ENCODE measurements at places on chromosomes 2 and 18. TPM values are rescaled to one million over a fixed set of nuclear protein-coding genes. Genes with fewer than 3 reads are reported as not detected.
A peak's percentile ranks its signal among the peaks of the same experiment; 100 is the strongest.

GRCh38 chr2:10452312-10452711, 4.2 kb upstream of the ODC1 start:
- peak overlapping the region; percentile 33 for H3K27ac ChIP-seq
- H3K27me3 ChIP-seq, result peaks cover 19% of the 10 kb centered on the region
- H3K4me1 ChIP-seq, result peaks cover 39% of the 10 kb centered on the region
- H3K36me3 ChIP-seq, result peaks cover 27% of the 10 kb centered on the region
- peak; percentile 86 for DNase-seq

GRCh38 chr18:7778181-7778580, 211.1 kb downstream of the PTPRM start:
- no peaks in the 10 kb centered on the region for H3K4me1 ChIP-seq
- H3K27me3 ChIP-seq, result no peaks in the 10 kb centered on the region
- H3K27ac ChIP-seq, result no peak overlapping the region

DNA sequence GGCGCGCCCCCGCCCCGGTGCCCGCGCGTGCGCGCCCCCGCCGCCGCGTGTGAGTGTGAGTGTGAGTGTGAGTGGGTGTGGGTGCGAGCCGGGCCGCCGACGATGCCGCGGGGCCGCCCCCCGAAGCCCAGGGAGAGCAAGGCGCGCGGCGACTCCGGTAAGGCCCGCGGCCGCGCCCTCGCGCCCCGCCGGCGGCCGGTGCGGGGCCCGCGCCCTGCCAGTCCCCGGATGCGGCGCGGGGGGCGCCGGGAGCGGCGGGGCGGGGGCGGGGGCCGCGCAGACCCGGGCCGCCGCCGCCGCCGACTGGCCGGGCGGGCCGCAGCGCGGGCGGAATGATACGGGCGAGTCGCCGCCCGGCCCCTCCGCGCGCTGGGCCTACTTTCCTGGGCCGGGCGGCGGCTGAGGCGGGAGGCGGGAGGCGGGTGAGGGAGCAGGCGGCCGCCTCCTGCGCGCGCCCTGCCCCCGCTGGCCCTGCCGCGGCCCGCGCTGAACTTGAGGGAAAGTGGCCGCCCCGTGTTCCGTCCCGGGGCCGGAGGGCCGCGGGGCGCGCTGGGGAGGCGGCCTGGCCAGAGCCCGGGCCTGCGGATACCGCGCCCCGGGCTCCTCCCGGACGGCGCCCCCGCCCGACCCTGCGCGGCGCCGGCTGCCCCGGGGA, at the start of gene ZNF236:
ZNF236 (plus strand) TSS at position 52 of the 655 bp plus-strand sequence; CDS start at position 103, 51 bp downstream.
- peak within 1 kb of the TSS; percentile 82 for H3K4me3 ChIP-seq
- DNase-seq, result peak; percentile 78
- peak within 1 kb of the TSS; percentile 84 for H3K27ac ChIP-seq
- no peaks in the 10 kb centered on the region for H3K27me3 ChIP-seq

DNA sequence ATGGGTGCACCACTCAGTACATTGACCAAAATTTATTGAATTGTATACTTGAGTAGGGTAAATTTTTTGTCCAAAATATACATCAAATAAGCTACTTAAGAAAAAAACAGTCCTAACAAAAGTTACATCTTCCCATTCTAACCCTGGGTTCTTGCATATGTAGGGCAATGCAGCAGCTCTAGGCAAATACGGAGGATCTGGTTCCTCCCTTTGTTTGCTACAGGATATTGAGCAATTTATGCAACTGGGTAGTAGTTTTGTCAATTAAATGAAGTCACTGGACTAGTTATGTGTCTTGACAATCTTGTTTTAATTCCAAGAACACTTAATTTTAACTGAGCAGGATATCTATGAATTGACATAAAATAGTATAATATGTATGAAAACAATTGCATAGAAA, 1507.2 kb upstream of the PIK3C3 start:
- no peak for DNase-seq
- no peak overlapping the region for H3K4me3 ChIP-seq
- H3K27ac ChIP-seq, result no peak overlapping the region
- H3K4me1 ChIP-seq, result no peaks in the 10 kb centered on the region

GRCh38 chr2:156333274-156333950, 891 bp upstream of the NR4A2 start:
- no peaks in the 10 kb centered on the region for H3K27me3 ChIP-seq
- peak overlapping the region; percentile 97 for H3K27ac ChIP-seq
- H3K4me1 ChIP-seq, result peaks cover 10% of the 10 kb centered on the region

Gene CLEC4F
- total RNA-seq, result not detected

Gene NT5DC4
- 13.6 TPM for total RNA-seq

DNA sequence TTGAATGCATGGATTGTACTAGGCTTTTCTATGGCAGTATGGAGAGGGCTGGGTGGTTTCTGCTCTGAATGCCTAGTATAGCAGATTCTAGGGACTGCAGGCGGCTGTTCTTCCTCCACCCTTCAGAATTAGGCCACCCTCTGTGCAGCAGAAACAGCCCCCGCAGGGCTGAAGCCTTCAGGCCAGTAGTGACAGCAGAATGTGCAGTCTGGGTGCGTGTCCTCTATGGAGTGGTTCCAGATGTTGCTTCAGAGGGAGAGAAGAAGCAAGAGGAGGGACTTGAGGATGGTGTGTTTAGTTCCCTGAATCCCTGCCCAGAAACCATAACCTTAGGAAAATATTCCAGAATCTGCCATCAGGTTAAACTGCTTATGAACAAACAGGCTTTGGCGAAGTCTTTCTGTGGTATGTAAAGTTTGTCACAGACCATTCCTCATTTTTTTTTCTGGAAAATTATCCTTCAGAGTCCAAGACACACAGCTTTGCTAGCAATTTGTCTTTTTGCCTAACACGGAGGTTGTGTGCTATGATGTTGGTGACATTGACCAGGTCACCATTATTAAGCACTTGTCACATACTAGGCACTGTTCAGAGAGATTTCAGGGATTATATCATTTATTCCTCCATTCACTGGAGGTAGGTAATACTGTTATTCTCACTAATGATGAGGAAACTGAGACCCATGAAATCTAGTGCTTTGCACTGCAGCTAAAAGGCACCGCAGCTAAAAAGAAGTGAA, 21.1 kb downstream of the CASP10 start:
- no peak overlapping the region for H3K27ac ChIP-seq
- H3K4me1 ChIP-seq, result no peaks in the 10 kb centered on the region
- DNase-seq, result no peak
- H3K27me3 ChIP-seq, result no peaks in the 10 kb centered on the region
- no peaks in the 10 kb centered on the region for H3K36me3 ChIP-seq

GRCh38 chr2:180520921-180521581, 459.4 kb upstream of the UBE2E3 start:
- H3K36me3 ChIP-seq, result no peaks in the 10 kb centered on the region
- DNase-seq, result peak; percentile 15
- H3K27ac ChIP-seq, result peak overlapping the region; percentile 27
- H3K4me1 ChIP-seq, result peaks cover 87% of the 10 kb centered on the region

DNA sequence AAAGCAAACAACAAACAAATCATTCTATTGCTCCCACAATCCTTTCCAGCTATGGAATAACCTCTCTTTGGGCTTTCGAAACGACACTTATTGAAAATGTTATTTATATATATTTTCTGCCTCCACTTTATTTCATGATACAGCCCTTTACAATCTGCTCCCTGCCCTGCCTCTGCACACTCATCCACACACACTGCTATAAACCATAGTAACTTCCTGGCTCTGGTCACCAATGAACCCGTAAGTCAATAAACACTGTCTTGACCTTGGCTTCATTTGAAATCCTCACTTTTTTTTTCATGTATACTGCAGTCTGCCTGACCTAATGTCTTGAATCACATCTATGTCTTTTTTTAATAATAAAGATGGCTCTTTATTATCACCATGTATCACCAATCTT, 161.5 kb downstream of the SLC39A10 start:
- DNase-seq, result no peak
- no peak overlapping the region for H3K4me3 ChIP-seq
- H3K36me3 ChIP-seq, result no peaks in the 10 kb centered on the region
- no peaks in the 10 kb centered on the region for H3K27me3 ChIP-seq

DNA sequence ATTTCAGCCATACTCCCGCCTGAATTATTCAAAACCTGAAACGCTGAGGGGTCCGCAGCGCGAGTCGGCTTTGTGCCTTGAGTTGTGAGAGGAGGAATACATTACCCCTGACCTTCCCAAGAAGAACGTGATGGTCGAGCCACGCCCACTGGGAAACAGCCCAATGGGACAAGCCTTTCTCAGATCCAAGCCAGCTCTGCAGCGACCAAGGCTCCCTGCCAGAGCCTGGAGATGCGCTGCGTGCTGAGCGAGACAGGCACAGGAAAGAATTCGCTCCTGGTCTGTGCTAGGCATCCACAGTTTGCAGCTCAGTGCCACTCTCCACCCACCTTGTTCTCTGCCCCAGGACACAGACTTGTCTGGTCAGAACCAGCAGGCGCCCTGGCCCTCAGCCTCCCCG, 74.1 kb upstream of the GLI2 start:
- no peak overlapping the region for H3K27ac ChIP-seq
- no peaks in the 10 kb centered on the region for H3K36me3 ChIP-seq
- H3K4me3 ChIP-seq, result no peak overlapping the region
- no peaks in the 10 kb centered on the region for H3K4me1 ChIP-seq

GRCh38 chr2:53353135-53354114, 414.2 kb upstream of the CHAC2 start:
- H3K4me3 ChIP-seq, result peak overlapping the region; percentile 27
- H3K36me3 ChIP-seq, result no peaks in the 10 kb centered on the region
- no peaks in the 10 kb centered on the region for H3K4me1 ChIP-seq
- no peaks in the 10 kb centered on the region for H3K27me3 ChIP-seq

Gene PROC
- 0.59 TPM for total RNA-seq

DNA sequence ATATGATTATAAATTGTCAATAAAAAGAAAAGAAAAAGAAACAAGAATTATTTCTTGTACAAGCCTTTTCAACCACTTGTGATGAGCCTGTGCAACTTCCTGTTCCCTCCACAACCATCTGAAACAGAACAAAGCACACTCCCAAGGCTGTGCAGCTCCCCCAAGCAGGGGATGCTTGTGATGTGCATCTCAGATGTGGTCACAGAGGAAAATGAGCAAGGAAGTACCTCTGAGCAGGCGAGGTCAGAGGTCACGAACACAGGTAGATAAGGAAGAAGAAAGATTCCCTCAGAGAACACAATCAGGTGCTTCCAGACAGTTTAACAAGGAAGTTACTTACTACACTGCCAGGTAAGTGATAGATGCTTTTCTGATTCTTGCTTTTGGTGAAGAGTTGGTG, 274.8 kb upstream of the SLC39A10 start:
- no peaks in the 10 kb centered on the region for H3K4me1 ChIP-seq
- H3K36me3 ChIP-seq, result no peaks in the 10 kb centered on the region
- no peak overlapping the region for H3K27ac ChIP-seq
- no peaks in the 10 kb centered on the region for H3K27me3 ChIP-seq
- DNase-seq, result no peak

- H3K4me1 ChIP-seq, result no peaks in the 10 kb centered on the region
- no peak overlapping the region for H3K27ac ChIP-seq
- no peak overlapping the region for H3K4me3 ChIP-seq
Measured at GRCh38 chr18:74029161-74029560, 118.5 kb downstream of the FBXO15 start.

Gene RSAD2
- total RNA-seq, result 37.2 TPM

GRCh38 chr2:104597942-104598341, 256.0 kb upstream of the POU3F3 start:
- no peak overlapping the region for H3K4me3 ChIP-seq
- H3K4me1 ChIP-seq, result no peaks in the 10 kb centered on the region
- no peak overlapping the region for H3K27ac ChIP-seq

GRCh38 chr2:33616873-33617272, 17.8 kb upstream of the FAM98A start:
- H3K27ac ChIP-seq, result no peak overlapping the region
- H3K4me1 ChIP-seq, result peaks cover 7% of the 10 kb centered on the region
- no peak for DNase-seq
- H3K4me3 ChIP-seq, result no peak overlapping the region

Gene TMEM182
- 12.1 TPM for total RNA-seq

Gene PROKR1
- total RNA-seq, result not detected

GRCh38 chr2:6358985-6359384, 506.7 kb downstream of the CMPK2 start:
- DNase-seq, result no peak
- H3K36me3 ChIP-seq, result no peaks in the 10 kb centered on the region
- H3K4me3 ChIP-seq, result no peak overlapping the region
- H3K27ac ChIP-seq, result no peak overlapping the region

DNA sequence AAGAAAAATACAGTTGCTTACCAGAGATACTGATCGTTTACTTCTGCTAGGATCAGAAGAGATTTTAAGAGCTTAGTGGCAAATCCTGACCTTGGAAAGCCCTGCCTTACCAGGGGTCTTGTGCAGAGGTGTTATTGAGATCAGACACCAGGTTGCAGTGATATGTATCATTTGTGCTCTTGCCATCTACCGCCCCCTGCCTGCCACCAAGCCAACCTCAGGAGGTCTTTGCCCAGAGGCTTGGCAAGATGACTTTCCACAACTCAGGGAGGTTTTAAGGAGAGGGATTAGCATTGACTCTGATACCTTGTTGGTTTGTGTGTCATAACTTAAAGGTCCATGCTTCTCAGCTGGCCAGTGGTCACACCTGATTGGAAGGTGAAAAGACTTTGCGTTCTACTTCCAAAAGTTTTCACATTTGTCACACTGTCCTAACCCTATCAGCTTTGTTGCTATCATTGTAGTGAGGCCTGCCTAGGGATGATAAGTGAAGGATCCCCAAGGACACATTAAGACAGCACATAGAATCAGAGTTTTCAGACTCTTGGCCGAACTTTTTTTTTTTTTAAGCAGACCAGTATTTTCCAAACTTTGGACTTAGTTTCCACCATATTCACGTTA, 46.2 kb upstream of the MGAT5 start:
- no peak overlapping the region for H3K27ac ChIP-seq
- H3K4me1 ChIP-seq, result no peaks in the 10 kb centered on the region
- no peaks in the 10 kb centered on the region for H3K36me3 ChIP-seq
- H3K4me3 ChIP-seq, result no peak overlapping the region
- H3K27me3 ChIP-seq, result no peaks in the 10 kb centered on the region

DNA sequence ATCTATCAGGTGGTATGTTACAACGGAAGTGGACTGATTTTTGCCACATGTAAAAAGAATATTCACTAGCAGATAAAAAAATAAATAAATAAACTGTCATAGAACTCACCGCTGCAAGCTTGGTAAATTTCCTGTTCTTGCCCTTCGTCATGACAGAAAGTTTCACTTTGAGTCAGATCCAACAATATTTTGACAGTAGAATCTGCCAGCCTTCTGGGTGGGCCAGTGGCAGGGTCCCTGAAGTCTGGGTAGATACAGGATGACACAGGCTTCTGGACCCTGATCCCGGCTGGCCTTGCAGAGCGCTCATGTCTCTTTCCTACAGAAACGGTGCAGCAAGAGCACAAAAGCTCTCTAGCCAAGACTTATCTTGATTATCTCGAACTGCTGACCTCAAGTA, 97.8 kb upstream of the PMAIP1 start:
- H3K27me3 ChIP-seq, result no peaks in the 10 kb centered on the region
- H3K36me3 ChIP-seq, result no peaks in the 10 kb centered on the region
- no peak overlapping the region for H3K27ac ChIP-seq
- no peak for DNase-seq

Gene FER1L5
- total RNA-seq, result not detected

GRCh38 chr2:25617948-25618646, 55.3 kb downstream of the DTNB start:
- peak overlapping the region; percentile 33 for H3K4me3 ChIP-seq
- H3K27me3 ChIP-seq, result no peaks in the 10 kb centered on the region
- H3K36me3 ChIP-seq, result no peaks in the 10 kb centered on the region
